ENCODE measurements at places on chromosomes 2 and 18.

DNA sequence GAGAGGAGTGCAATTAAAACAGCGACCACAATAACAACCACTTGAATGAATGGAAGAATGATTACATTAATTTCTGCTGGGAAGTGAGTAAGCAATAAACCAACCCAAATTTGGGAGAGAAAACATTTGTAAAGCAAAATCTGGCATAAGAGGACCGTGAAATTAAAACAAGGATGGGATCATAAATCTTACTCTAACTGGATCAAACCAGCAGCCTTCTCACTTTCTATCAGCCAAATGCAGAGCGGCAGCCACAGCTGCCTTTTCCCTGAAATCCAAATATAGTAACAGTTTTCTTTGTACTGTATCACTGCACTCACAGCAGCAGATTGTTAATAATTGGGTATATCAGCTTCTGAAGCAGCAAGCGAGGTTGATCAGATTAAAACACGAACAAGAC lies 245.2 kb upstream of the REG3G start:
- no peaks in the 10 kb centered on the region for H3K36me3 ChIP-seq
- no peak overlapping the region for H3K27ac ChIP-seq
- no peak for DNase-seq
- H3K27me3 ChIP-seq: no peaks in the 10 kb centered on the region
- peaks cover 2% of the 10 kb centered on the region for H3K4me1 ChIP-seq
- no peak overlapping the region for H3K4me3 ChIP-seq

- no peaks in the 10 kb centered on the region for H3K36me3 ChIP-seq
- no peak overlapping the region for H3K4me3 ChIP-seq
- no peaks in the 10 kb centered on the region for H3K4me1 ChIP-seq
- no peaks in the 10 kb centered on the region for H3K27me3 ChIP-seq
Measured at GRCh38 chr2:181318504-181319280, 138.5 kb upstream of the ITGA4 start.

- H3K4me1 ChIP-seq: no peaks in the 10 kb centered on the region
- no peak overlapping the region for H3K27ac ChIP-seq
- peaks cover 4% of the 10 kb centered on the region for H3K27me3 ChIP-seq
Measured at GRCh38 chr18:36275561-36275960, 22.0 kb upstream of the FHOD3 start.

DNA sequence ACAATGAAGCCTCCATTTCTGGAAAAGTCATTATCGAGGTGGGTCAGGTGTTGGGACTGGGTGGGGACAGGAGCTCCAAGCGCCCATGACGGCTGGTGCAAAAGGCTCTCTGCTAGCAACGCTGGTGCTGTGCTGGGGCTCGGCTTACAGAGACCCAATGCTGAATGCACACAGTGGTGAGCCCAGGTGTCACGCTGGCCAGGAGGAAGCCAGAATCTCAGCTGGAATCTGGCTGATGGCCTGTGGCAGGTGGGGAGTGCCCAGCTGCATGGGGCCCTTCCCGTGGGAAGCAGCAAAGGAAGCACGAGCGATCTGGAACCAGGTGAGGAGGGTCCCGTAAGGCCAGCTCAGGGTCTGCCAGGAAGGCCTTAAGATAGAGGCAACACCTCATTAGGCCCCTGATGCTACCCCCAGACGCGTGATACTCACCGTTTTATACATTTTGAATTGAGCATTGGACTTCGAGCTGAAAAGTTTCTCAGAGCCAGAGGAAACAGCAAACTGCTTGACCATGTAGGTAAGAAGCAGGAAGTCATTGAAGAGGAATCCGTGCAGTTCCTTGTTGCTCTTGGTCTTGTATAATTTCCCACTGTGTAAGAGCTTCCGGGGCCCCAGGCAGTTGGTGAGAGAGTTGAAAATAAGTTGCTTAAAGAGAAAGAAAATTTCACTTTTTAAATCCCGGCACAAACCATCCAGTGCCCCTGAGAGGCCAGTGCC lies 34.7 kb downstream of the FAM228A start:
- no peaks in the 10 kb centered on the region for H3K4me1 ChIP-seq
- no peak overlapping the region for H3K4me3 ChIP-seq
- H3K27me3 ChIP-seq: no peaks in the 10 kb centered on the region
- no peak overlapping the region for H3K27ac ChIP-seq
- DNase-seq: no peak
- peaks cover 2% of the 10 kb centered on the region for H3K36me3 ChIP-seq
